ENCODE measurements at places on chromosomes 12 and 14. TPM values are rescaled to one million over a fixed set of nuclear protein-coding genes. Genes with fewer than 3 reads are reported as not detected.

Gene FOXN3
- total RNA-seq: 111 TPM

Gene GPRC5D
- total RNA-seq: not detected

Gene IFNG
- total RNA-seq: not detected

GRCh38 chr12:29990971-29991370 is 207.2 kb upstream of the TMTC1 start:
- no peak for DNase-seq

- no peak for DNase-seq
These were observed 20.1 kb downstream of the LTBP2 start for GRCh38 chr14:74591899-74592298.

DNA sequence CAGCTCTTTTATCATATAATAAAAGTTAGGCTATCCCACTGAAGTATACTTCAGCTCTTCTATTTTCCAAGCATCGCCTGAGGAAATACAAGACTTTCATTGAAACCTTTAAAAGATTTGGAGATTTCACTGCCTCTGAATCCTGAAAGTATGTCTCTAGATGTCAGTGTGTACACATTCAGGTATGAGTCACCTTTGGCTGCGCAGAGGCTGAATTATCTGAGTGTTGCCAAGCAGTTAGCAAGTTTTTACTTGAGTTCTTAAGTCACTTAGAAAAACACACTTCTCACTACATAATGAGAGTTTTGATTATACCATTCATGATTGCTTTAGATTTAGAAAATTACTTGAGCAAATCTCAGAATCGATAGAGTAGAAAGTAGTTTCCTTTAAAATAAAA is 210.3 kb downstream of the TMTC2 start:
- no peak for DNase-seq

DNA sequence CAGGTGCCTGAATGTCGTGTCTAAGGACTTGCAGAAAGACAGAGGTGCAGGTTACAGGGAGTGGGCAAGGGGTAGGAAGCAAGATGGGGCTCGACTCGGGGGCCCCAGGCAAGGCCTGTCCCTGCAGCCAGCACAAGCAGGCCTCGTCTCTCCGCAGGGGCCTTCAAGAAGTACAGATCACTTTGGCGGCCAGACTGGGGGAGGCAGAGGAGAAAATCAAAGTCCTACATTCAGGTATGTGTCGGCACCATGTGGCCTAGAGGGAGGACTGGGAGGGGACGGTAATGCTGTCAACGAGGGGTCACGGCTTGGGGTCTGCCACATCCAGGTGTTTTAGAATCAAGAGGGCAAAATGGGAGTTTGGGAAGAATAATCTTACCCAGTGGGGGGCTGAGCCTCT is 73.7 kb downstream of the PHETA1 start:
- DNase-seq: no peak

Gene PKP2
- 402 TPM for total RNA-seq

Gene CD69
- 0.71 TPM for total RNA-seq

- no peak for DNase-seq
These were observed 323.3 kb upstream of the RTL1 start for GRCh38 chr14:101226603-101227425.

Gene MYL6
- total RNA-seq: 788 TPM

GRCh38 chr12:19404242-19404880 is 34.9 kb upstream of the AEBP2 start:
- DNase-seq: no peak

Gene OR6C68
- not detected for total RNA-seq

DNA sequence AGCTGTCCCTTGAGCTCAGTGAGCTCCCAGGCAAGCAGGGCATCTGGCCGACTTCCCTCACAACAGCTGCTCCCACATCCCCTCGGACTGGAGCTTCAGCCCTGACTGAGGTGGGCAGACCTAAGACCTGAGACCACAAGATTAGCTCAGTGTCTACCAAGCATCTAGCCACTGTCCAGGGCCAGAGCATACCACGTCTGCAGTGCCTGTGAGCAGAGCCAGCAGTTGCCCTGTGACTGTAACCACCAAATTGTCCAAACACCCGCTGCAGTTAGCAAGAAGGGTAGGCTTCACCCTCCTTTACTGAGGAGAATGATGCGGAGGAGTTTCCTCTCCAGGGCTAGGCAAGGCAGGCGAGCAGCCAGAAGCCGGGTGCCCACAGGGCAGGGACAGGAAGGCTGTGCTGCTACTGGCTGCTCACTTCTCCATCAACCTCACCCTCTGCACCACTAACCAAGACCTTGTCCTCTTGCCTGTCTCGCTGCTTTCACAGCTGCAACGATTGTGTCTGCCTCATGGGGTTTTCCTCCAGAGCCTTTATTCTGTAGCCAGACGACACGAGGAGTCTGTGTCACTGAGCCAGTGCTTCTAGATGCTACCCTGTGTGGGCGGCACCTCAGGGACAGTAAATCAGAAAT is 53.9 kb downstream of the ANAPC7 start:
- no peak for DNase-seq

DNA sequence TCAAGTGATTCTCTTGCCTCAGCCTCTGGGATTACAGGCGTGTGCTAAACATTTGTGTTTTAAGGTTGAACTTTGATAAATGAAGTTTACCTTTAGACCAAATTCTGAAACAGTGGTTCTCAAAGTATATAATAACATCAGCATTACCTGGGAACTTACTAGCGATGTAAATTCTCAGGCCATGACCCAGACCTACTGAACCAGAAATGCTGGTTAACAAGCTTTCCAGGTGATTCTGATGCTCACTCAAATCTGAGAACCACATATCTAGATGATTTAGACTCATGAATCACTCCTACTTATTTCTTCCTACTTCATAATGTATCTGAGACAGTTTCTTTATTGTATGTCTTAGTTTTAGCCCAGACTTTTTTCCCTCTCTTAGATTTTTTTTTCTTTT is 43.6 kb downstream of the RAD51B start:
- no peak for DNase-seq
